ENCODE measurements at places on chromosomes 16 and 17.

- no peaks in the 10 kb centered on the region for H3K4me1 ChIP-seq
- H3K4me3 ChIP-seq = no peak overlapping the region
- peaks cover 56% of the 10 kb centered on the region for H3K27me3 ChIP-seq
- no peak for DNase-seq
- no peak overlapping the region for H3K27ac ChIP-seq
- no peaks in the 10 kb centered on the region for H3K36me3 ChIP-seq
Observed at GRCh38 chr17:77055453-77055852, 85.3 kb upstream of the SEC14L1 start.

- no peaks in the 10 kb centered on the region for H3K4me1 ChIP-seq
- H3K36me3 ChIP-seq = no peaks in the 10 kb centered on the region
- no peaks in the 10 kb centered on the region for H3K27me3 ChIP-seq
- no peak for DNase-seq
- H3K4me3 ChIP-seq = no peak overlapping the region
Observed at GRCh38 chr16:58649707-58650106, 20.1 kb upstream of the CNOT1 start.

- DNase-seq = no peak
- H3K36me3 ChIP-seq = no peaks in the 10 kb centered on the region
- H3K4me3 ChIP-seq = no peak overlapping the region
- H3K4me1 ChIP-seq = no peaks in the 10 kb centered on the region
- H3K27me3 ChIP-seq = peaks cover 2% of the 10 kb centered on the region
- H3K27ac ChIP-seq = no peak overlapping the region
Observed at GRCh38 chr16:66420396-66420795, 6.7 kb upstream of the BEAN1 start.

GRCh38 chr16:49399594-49400364, 26.2 kb downstream of the C16orf78 start:
- no peaks in the 10 kb centered on the region for H3K27me3 ChIP-seq
- no peaks in the 10 kb centered on the region for H3K4me1 ChIP-seq
- no peak overlapping the region for H3K27ac ChIP-seq
- no peak overlapping the region for H3K4me3 ChIP-seq
- H3K36me3 ChIP-seq = no peaks in the 10 kb centered on the region
- no peak for DNase-seq

- peak; percentile 63 for DNase-seq
- peaks cover 24% of the 10 kb centered on the region for H3K4me1 ChIP-seq
- no peak overlapping the region for H3K4me3 ChIP-seq
- H3K36me3 ChIP-seq = no peaks in the 10 kb centered on the region
Observed at GRCh38 chr16:69166221-69166833, 20.6 kb upstream of the SNTB2 start.

GRCh38 chr16:55255733-55256282, 68.2 kb upstream of the IRX6 start:
- no peaks in the 10 kb centered on the region for H3K27me3 ChIP-seq
- H3K36me3 ChIP-seq = no peaks in the 10 kb centered on the region

- H3K27ac ChIP-seq = no peak overlapping the region
- H3K27me3 ChIP-seq = peaks cover 25% of the 10 kb centered on the region
- H3K4me1 ChIP-seq = peaks cover 5% of the 10 kb centered on the region
- H3K4me3 ChIP-seq = no peak overlapping the region
Observed at GRCh38 chr16:49698453-49698815, 157.5 kb downstream of the ZNF423 start.

DNA sequence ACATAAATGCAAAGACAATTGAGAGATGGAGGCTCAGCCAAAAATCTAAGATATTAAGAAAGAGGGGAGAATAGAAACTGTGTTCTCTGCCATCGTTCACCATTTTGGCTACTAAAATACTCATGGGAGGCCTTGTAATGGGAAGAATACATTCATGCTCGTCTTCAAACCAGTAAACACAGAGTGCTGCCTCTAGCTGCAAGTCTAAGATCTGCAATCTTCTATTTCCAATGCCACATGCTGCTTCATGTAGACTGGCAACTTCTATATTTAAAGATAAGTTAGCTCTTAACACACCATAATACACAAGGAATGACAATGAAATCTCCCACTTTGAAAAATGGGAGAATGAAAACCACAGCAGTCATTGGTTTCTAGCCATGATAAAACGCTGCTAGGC, 387.3 kb downstream of the HS3ST3B1 start:
- H3K27ac ChIP-seq = no peak overlapping the region
- H3K36me3 ChIP-seq = no peaks in the 10 kb centered on the region
- no peaks in the 10 kb centered on the region for H3K4me1 ChIP-seq
- no peaks in the 10 kb centered on the region for H3K27me3 ChIP-seq
- DNase-seq = no peak
- H3K4me3 ChIP-seq = no peak overlapping the region

GRCh38 chr16:78890373-78890895, 710.1 kb downstream of the MAF start:
- DNase-seq = no peak
- H3K4me1 ChIP-seq = no peaks in the 10 kb centered on the region
- H3K4me3 ChIP-seq = no peak overlapping the region
- H3K27me3 ChIP-seq = no peaks in the 10 kb centered on the region
- H3K36me3 ChIP-seq = no peaks in the 10 kb centered on the region

DNA sequence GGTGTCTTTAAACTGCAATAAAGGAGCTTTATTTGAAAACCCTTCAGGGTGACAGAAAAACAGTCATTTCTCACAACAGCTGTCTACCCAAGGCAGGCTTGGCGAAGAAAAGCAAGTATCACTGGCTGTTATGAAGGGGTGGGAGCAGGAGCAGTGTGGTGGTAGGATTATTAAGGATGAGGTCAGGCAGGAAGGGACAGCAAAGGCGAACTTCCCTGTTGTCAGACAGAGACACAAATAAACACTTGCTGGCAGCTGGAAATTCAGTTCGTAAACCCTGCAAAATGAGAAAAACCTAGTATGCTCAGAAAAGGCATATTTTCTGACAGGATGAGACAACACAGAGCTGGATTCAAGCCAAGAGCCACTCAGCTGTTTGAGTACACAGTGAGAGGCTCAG, 416.3 kb upstream of the CDH5 start:
- H3K27ac ChIP-seq = no peak overlapping the region
- H3K4me1 ChIP-seq = no peaks in the 10 kb centered on the region
- no peaks in the 10 kb centered on the region for H3K36me3 ChIP-seq
- no peak overlapping the region for H3K4me3 ChIP-seq
- H3K27me3 ChIP-seq = no peaks in the 10 kb centered on the region

GRCh38 chr17:68346448-68346847, 55.2 kb downstream of the ARSG start:
- H3K36me3 ChIP-seq = no peaks in the 10 kb centered on the region
- DNase-seq = peak; percentile 88
- H3K27ac ChIP-seq = peak overlapping the region; percentile 91
- no peak overlapping the region for H3K4me3 ChIP-seq

DNA sequence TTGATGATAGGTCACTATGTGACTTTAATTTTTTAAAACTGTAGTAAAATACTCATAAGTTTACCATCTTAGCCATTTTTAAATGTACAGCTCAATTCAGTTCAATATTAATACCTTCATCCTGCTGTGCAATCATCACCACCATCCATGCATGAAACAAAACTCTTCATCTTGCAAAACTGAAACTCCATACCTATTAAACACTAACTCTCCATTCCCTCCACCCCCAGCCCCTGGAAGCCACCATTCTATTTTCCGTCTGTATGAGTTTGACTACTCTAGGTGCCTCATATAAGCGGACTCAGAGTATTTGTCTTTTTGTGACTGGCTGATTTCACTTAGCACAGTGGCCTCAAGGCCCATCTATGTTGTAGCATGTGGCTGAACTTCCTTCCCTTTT, 9.4 kb upstream of the CNEP1R1 start:
- no peaks in the 10 kb centered on the region for H3K36me3 ChIP-seq
- H3K27me3 ChIP-seq = no peaks in the 10 kb centered on the region
- no peak for DNase-seq
- H3K4me1 ChIP-seq = no peaks in the 10 kb centered on the region
- H3K27ac ChIP-seq = no peak overlapping the region

- no peak overlapping the region for H3K4me3 ChIP-seq
- no peaks in the 10 kb centered on the region for H3K4me1 ChIP-seq
- no peak overlapping the region for H3K27ac ChIP-seq
- no peaks in the 10 kb centered on the region for H3K27me3 ChIP-seq
Observed at GRCh38 chr16:59527206-59527997, 793.3 kb upstream of the GOT2 start.

DNA sequence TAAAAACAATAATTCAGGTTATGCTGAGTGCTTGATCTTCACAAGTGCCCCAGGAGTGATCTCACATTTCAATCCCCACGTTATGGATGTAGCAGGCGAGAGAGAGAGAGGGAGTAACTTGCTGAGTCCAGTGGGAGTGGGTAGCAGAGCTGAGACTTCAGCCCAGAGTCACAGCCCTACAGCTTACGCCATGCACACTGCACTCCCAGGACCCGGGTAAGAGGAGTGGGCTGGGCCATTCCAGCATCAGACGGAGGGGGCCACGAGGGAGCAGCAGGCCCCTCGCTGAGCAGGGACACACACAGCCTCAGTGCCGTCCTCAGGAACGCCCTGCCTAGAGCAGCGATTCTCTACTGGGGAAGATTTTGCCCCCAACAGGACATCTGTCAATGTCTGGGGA, 9.8 kb upstream of the KIF19 start:
- H3K4me1 ChIP-seq = no peaks in the 10 kb centered on the region
- no peaks in the 10 kb centered on the region for H3K36me3 ChIP-seq
- H3K27ac ChIP-seq = no peak overlapping the region
- H3K4me3 ChIP-seq = no peak overlapping the region

- no peaks in the 10 kb centered on the region for H3K4me1 ChIP-seq
- no peak overlapping the region for H3K4me3 ChIP-seq
- H3K36me3 ChIP-seq = no peaks in the 10 kb centered on the region
- DNase-seq = peak; percentile 53
- peaks cover 24% of the 10 kb centered on the region for H3K27me3 ChIP-seq
Observed at GRCh38 chr17:48556576-48557401, 11.9 kb upstream of the HOXB2 start.

DNA sequence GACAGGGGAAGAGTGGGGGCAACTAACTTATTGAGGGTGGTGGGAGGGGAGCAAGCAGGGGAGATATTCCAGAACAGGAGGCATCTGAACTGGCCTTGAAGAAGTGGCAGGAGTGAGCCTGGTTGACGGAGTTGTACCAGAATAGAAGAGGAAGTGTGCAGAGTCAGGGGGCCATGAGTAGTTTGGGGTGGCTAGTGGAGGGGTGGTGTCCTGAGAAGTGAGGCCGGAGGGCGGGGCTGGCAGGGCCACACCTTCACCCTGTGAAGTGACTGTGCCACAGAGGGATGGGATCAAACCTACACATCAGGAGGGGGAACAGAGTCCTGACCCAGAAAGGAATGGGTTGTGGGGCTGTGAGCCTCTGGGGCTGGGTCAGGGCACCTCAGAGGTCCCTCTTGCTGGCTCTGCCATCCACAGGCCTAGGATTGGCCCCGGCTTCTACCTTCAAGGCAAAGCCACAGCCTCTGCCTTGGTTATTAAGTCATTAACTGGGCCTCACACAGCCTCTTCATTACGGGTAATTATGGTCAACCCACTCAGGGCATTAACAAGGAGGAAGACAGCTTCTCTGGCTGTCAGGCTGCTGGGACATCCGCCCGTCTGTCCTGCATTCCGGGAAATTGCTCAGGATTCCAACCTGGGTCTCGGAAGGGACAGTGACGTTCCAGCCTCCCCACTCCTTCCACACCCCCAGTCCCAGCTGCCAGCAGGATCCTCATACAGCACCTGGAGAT, 12.7 kb downstream of the SPNS2 start:
- H3K27me3 ChIP-seq = no peaks in the 10 kb centered on the region
- no peaks in the 10 kb centered on the region for H3K36me3 ChIP-seq
- H3K4me1 ChIP-seq = peaks cover 95% of the 10 kb centered on the region
- peak overlapping the region; percentile 13 for H3K27ac ChIP-seq
- DNase-seq = no peak

DNA sequence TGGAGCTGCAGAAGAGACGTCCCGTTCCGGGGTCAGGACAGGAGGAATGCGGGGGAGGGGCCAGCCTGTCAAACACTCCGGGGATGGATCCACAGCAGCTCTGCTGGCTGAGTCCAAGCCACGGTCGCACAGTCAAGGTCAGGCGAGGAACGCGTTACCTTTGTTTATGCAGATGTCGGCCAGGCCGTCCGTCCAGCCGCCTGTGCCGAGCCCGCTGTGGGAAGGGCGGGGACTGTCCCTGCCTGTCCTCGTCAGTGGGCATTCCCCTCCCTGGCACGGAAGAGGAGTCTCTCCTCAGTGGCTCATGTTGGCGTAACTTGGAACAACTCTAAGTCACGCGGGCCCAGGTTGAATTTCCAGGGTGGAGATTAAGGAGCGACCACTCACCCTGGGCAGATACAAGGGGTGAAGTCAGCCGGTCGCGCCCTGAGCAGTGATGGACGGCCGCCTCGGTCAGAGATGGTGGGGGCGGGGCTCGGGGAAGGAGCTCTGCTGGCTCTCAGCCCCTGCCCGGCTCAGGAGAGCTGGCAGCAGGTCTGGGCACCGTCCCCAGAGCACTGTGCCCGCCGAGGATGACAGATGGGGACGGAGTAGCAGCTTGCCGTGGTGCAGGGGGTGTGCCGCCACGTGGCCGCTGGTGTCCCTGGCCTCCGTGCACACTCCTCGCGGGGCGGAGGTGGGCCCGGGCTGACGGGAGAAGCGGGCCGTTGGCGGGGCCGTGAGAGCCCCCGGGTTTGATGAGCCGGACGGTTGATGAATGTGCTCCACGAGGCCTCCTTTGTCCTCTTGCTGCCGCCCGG, 7.3 kb downstream of the CACNA1H start:
- no peak overlapping the region for H3K4me3 ChIP-seq
- H3K36me3 ChIP-seq = no peaks in the 10 kb centered on the region
- DNase-seq = no peak
- H3K27me3 ChIP-seq = peaks cover 45% of the 10 kb centered on the region

- H3K27ac ChIP-seq = no peak overlapping the region
- H3K27me3 ChIP-seq = no peaks in the 10 kb centered on the region
- H3K4me1 ChIP-seq = peaks cover 26% of the 10 kb centered on the region
- peaks cover 6% of the 10 kb centered on the region for H3K36me3 ChIP-seq
Observed at GRCh38 chr17:15951368-15952047, 6.6 kb downstream of the ADORA2B start.

GRCh38 chr16:4572715-4573114, 16.6 kb downstream of the C16orf96 start:
- no peak overlapping the region for H3K27ac ChIP-seq
- no peaks in the 10 kb centered on the region for H3K27me3 ChIP-seq
- H3K36me3 ChIP-seq = no peaks in the 10 kb centered on the region
- H3K4me1 ChIP-seq = no peaks in the 10 kb centered on the region

Measured in left lung (tissue), 14 donors.